ENCODE measurements at places on chromosomes 1 and 21.

DNA sequence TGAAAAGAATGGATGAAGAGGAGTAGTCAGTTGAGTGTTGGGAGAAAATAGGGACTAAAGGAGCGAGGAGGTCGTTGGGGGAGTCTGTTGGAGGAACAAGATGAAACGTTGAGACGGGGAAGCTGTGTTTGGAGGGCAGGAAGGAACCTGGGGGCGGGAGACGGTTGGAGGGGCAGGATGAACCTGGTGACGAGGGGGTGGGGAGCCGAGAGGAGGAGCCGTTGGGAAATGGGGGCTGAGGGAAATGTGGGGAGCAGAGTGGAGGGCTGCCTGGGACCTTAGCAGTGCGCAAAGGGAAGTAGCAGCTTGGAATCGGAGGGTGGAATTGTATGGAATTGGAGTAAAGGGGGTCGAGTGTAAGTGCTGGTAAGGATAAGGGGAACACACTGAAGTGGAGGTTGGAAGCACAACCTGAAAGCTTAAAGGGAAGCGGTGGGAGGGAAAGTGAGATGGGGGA is 630 bp downstream of the MTF2 start:
- DNase-seq, result peak; percentile 2

DNA sequence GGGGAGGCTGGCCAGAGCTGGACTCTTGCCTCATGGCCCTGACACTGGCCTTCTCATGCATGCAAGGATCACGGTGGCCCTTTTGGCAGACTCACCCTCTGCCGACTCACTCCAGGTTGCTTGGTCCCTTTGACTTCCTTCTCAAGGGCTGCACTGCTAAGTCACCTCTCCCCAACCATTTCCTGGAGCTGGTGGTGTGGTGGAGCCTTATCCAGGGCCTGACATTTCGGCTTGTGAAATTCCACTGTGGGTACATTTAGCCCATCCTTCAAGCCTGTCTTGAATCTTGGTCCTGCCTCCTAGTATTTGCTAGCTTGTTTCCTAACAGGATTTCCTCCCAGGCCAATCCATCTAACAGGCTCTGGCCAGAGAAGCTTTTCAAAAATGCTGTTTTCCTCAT is 52.6 kb upstream of the JUN start:
- DNase-seq, result no peak

- no peak for DNase-seq
Measured at GRCh38 chr1:237910834-237911233, 20.1 kb upstream of the ZP4 start.

DNA sequence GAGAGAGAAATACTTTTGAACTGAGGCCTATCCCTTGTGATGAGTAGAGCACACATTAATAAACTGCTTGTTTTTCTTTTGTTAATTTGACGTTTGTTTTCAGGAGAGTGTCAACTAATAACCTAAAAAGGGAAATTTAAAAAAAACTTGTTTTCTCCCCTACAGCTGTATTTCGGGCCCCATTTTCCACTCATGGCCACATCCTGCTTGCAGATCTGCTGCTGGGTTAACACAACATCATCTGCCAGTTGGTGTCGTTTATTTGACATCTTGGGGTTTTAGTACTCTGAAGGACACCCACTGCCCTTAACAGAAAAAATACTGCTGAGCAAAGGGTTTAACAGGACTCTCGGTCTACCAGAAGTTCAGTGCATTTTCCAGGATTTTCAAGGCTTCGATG is 848 bp upstream of the PYHIN1 start:
- DNase-seq, result no peak
